ENCODE measurements at places on chromosomes 3 and 15.

GRCh38 chr3:187906416-187906815 is 161.1 kb upstream of the BCL6 start:
- DNase-seq, result no peak

- no peak for DNase-seq
These were observed 40.4 kb upstream of the SKOR1 start for GRCh38 chr15:67784856-67785430.

DNA sequence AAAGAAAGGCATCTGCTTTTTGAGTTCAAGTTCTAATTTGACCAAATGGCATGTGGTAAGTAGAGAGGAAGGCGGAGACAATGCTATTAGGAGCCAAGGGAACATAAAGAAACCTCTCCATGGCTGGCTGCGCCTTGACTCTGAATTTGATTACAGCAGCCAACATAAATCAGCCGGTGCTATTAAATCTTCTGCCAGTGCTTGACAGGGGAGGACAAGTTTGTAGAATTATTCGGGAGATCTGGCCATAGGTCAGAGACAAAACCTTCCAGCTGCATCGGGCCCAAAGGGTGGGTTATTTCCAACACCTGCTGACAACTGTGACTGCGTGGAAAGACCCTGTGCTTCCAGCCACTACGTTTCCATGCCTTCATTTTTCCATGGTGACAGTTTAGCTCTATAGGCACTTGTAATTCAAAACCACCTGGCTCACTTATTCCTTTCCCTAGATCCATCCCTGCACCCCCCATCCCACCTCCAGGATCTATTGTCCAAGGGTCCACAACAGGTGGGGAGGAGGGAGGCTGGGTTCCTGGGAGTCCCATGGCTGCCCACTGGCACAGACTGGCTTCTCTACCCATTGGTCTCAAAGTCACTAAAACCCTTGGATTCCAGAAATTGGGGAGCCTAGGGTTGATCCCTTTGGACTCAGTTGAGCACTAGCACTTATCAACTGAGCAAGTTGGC is 15.9 kb downstream of the COLQ start:
- no peak for DNase-seq

DNA sequence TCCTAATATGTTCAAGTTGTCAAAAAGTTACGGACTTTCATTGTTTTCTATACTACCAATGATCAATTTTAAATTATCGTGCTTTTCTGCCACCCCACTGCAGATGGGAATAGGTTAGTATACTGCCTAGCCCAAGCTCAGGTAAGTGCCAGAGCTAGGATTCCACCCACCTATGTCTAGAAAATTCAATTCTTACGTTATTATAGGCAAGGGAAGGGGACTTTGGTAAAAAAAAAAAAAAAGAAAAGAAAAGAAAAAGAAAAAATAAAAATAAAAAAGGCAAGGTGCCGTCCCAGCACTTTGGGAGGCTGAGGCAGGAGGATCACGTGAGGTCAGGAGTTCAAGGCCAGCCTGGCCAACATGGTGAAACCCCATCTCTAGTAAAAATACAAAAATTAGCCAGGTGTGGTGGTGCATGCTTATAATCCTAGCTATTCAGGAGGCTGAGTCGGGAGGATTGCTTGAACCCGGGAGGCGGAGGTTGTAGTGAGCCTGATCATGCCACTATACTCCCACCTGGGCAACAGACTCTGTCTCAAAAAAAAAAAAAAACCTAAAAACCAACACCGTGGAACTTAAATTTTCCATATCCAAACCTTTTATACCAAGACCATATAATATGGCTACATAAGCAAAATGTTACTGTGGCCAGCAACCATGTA is 1.3 kb downstream of the RPL22L1 start:
- no peak for DNase-seq

DNA sequence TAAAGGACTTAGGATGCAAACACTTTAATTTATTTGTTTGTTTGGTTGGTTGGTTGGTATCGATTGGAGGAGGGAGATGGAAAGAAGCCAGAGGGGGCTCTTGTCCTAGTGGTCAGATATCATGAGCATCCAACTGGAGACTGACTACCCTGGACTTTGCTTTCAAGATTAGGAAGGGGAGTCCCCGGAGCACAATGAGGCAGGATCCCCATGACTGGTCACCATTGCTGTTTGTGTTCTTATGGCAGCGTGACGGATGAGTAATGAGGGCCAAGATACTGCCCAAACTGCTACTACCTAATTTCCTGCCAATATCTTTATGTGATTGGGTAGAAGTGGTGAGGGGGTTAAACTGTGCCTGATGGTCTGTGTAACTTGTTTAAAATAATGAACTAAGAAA is 354.6 kb upstream of the ROPN1 start:
- DNase-seq, result no peak

GRCh38 chr15:69491038-69491505 is 38.5 kb downstream of the RPLP1 start:
- no peak for DNase-seq

DNA sequence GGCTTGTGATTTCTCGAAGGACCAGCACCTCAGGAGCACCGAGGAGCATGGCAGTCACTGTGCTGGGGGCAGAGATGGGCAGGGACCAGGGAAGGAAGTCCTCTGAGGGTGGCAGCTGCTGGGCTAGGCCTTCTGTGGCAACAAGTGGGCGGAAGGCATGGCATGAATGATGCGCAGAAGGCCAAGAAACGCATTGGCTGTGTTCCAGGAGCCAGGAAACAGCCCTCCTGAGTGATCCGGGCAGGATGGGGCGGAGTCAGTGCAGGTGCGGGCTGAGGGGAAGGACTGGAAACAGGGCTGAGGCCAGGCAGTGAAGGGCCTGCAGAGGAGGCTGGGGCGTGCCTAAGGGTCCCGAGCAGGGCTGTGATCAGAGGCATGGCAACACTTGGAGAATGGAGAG is 23.6 kb downstream of the MRPS11 start:
- no peak for DNase-seq

DNA sequence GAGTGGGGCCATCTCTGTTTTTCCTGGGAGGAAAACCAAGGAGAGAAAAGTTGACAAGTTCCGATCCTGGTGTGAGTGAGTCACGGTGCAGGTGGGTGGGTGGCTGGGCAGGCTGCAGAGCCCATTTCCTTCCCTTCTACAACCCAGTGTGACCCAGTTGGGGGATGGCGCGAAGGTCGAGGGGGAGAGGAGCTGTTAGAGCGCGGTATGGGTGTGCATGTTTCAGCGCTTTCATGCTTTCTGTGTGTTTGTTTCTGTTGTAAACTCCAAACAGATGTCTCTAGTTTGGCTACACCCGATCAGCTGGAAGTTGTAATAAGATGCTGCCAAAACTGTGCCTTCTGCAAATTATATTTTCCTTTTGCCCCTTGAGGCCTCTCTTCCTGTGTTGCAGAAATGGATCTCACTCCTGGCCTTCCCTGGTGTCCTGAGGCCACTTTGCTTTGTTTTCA is 3.8 kb downstream of the FAM43A start:
- peak; percentile 56 for DNase-seq

DNA sequence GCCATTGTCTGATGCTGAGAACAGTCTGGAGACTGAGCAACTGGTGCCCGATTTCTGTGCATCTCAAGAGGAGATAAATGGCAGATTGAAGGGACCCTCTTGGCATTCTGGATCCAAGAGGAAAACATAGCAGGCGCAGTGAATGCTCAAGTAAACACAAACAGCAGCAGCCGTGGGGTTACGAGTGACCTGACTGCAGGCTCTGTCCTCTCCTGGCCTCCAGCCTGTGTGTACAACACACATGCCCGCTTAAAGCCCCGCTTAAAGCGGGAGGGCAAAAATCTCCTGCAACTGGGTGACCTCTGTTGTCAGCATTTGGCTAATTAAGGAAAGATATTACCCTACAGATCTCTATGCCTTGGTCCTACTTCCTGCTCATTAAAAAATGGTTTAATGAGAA is 120.5 kb downstream of the GREM1 start:
- DNase-seq, result no peak

DNA sequence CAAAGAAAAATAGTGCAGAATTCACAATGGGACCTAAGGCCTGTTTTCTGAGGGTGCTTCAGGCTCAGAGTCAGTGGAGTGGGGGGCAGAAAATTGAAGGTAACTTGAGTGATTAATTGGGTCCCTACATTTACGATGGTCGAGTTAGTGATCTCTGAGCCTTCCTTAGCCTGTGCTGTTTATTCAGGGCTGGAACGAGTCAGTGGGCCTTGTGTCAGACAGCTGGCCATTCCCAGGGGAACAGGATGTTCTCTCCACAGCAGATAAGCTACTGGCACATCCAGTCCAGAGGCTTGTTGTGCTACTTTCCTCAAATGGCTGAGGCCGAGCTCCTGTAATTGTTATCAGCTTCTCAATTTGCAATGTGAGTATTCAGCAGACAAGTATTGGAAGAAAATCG is 29.2 kb upstream of the CNTN3 start:
- no peak for DNase-seq

GRCh38 chr3:115475178-115476041 is 147.9 kb upstream of the GAP43 start:
- no peak for DNase-seq

DNA sequence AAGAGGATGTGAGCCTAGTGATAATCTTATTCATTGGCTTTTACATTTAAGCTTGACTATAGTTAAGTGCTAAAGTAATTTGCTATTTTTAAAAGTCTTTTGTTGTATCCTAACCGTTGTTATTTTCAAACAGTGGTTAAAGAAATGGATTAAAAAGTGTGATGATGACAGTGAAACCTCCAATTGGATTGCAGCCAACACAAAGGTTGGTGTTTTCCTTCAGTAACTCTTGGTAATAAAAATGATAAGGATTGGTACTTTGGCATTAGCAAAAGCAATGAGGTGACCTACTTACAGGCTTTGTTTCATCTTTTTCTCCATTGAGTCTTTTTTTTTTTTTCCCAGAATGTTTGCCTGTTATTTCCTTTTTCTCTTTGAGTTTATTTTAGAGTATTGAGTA is 87.5 kb upstream of the GOLGA6B start:
- no peak for DNase-seq

DNA sequence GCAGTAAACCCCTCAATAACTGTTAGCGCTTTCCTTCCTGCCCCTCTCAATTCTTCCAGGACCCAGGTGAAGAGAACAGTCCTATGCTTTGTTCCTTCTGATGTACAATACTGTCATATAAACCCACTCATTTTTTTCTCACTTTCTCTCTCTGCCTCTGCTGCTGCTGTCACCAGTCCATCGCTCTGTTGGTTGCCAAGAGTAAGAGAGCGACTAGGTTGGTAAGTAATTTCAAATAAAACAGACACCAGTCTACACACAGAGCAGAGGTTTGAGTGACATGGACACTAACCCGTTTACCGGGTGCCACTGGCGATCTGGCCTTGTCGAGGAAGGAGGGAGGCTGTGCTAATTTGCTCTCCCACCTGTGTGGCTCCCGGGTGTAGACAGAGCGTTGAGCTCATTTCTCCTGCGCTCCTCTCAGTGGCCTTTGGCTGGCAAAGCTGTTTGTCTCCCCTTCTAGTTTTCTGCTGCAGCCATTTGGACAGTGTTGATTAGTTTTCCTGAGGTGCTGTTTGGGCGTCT is 215.4 kb downstream of the THSD4 start:
- no peak for DNase-seq

- no peak for DNase-seq
These were observed 287.7 kb downstream of the RORA start for GRCh38 chr15:60941448-60941847.

DNA sequence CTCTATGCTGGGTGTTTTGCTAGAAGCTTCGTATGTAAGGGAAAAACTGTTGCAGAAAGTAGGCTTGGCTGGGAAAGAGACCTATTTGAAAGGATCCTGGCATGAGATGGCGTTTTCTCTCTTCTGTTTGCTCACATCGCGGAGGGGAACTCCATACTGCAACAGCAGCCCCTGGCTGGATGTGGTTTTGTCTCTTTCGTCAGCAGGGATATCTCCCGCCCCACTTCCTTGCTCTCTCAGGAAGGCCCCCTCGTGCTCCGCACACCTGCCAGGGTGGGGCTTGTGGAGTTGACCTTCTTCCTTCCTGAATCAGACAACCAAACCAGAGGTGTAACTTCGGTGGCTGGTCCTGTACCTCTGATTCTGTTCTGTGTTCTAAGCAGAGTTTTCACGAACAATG is 26.4 kb upstream of the MYZAP start:
- no peak for DNase-seq

DNA sequence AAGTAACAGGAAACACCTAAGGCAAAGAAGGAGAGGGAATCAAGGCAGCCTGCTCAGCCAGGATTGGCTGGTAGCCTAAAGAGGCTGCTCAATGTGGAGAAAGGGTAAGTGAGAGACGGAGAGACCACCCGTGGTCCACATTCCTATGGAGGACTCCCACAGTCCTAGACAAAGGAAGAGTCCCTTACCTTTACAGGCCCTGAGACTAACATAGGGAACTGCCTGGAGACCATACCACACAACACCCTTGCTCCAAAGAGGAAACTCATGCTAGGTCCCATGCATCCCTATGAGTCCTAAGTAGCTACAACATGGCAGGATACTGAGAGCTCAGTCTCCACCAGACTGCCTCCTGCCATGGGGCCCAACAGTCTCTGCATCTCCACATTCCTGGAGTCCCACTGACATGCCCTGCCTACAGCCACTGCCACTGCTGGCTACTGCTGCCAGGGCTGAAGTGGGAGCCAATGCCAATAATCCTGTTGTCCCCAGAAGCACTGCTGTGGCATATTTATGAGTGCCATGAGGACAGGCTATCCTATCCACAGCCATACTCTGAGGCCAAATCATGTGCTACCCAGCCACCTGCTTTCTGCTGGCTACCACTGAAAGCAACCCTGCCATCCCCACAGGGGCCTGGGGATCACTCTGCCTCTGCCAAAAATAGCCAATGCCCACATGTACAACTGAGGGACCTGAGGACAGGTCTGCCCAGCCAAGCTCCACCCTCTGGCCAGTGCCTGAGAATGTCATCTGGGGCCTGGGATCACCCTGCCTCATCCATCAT is 45.0 kb downstream of the COPS2 start:
- no peak for DNase-seq

GRCh38 chr15:100113351-100114080 is 228.3 kb downstream of the ADAMTS17 start:
- DNase-seq, result no peak

GRCh38 chr15:65743637-65744252 is 48.3 kb downstream of the DENND4A start:
- DNase-seq, result no peak

- no peak for DNase-seq
These were observed 59.4 kb downstream of the DAPK2 start for GRCh38 chr15:63986751-63987341.

GRCh38 chr15:96894659-96895058 is 564.2 kb downstream of the NR2F2 start:
- no peak for DNase-seq

- no peak for DNase-seq
These were observed 173.3 kb downstream of the IL20RB start for GRCh38 chr3:137131081-137131480.

DNA sequence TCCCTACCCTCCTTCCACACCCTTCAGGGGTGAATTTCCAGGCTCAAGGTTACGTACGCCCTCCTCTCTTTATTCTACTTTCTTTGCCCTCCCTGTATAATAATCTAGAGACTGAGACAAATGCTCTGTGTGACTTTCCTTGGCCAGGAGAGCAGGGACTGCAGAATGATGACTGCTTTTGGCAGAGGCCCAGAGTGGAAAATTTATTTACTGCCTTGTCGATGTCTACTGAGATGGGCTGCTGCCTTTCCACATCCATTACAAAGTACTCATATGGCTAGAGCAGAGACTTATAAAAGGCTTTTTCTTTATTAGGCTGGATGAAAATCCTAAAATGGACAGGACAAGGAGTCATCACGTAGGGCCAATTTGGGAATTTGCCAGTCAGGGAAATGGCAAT is 576.2 kb downstream of the TUSC7 start:
- DNase-seq, result no peak
